Muscle of back (tissue), 13 donors: ENCODE measurements at places on chromosomes 1 and 21.

GRCh38 chr1:100769906-100770646 is 50.5 kb downstream of the VCAM1 start:
- peak; percentile 15 for DNase-seq

GRCh38 chr1:34618381-34618780 is 136.5 kb upstream of the GJB5 start:
- no peak for DNase-seq

DNA sequence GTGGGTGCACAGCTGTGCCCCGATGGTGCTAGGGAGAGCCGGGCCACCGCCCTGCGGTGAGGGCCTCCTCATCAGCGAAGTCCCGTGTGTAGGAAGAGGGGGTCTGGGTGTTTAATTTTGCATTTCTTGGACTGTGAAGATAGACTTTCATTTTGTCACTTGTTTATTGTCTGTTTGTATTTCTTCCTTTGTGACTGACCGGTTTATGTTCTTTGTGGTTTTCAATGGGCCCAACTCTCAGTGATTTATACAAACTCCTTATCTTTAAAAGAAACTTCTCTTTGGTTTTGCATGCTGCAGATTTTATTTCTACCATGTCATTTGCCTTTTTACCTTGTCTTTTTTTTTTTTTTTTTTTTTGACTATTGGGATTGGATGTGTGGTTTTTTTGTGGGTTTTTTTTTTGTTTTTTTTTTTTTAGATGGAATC is 65.1 kb downstream of the COL18A1 start:
- DNase-seq: no peak

DNA sequence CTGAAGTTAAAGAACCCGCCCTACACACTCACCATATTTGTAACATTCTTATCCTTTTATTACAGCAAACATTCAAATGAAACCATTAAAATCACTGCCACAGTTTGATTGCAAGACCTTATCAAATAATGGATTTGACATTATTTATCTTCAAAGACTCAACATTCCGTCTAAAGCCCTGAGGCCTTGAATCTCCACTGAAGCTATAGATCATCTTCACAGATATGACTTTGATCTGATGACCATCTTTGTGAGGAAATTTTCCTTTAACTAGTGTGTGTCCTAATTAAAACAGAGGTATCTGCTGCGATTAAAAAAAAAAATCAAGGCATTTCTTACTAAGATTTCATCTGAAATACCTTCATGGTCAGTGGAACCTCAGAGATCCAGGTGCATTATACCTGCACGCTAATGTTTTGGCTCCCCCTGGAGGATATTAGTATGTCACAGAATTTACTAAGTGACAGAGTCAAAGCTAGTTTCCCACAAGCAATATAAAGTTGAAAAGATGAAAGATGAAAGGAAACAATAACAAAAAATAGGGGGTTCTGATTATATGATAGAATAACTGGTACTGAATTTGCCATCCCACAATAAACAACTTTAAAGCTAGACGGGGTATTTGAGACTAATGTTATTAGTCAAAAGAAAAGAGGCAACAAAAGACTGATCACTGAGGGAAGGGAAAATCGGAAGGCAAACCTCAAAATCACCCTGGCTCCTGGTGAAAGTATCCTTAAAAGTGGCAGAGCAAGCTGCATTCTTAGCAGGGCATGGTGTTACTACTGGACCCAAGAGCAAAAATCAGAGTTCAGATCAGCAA is 923.4 kb downstream of the NCAM2 start:
- no peak for DNase-seq

DNA sequence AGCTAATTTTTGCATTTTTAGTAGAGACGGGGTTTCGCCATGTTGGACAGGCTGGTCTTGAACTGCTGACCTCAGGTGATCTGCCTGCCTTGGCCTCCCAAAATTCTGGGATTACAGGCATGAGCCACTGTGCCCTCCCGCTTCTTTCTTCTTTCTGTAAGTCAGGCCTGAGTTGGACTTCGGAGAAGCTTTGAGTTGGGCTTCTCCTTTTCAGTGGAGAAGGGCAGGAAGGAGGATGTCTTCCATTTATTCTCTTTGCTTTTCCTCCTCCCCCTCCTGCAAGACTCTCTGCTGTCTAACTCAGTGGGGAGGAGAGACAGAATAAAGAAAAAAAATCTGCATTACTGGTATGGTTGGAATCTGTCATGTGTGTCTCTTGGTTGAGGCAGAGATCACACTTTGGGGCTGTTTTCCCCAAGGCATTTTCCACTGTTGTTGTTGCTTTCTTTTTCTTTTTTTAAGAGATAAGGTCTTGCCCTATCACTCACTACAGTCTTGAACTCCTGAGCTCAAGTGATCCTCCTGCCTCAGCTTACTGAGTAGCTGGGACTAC is 13.2 kb upstream of the DEGS1 start:
- DNase-seq: no peak

- DNase-seq: peak; percentile 60
Observed at GRCh38 chr1:212291505-212292134, 6.4 kb downstream of the PPP2R5A start.

DNA sequence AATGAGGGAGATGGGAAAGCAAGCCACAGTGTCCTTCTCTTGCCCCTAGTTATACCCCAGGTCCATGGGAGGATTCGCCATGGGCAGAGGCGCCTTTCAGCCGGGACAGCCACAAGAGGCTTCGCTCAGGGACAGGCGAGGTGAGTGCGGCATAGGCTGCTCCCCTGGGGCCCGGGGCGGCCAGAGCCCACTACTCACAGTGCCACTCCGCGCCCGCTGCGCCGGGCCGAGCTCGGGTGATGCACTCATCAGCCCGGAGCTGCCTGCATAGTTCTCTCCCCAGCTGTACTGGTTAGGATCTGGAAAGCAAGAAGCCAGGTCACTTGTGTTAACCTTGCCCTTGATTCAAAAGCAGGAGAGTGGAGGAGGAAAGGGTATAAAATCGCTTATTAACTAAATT is 8.4 kb downstream of the PANK4 start:
- DNase-seq: no peak

DNA sequence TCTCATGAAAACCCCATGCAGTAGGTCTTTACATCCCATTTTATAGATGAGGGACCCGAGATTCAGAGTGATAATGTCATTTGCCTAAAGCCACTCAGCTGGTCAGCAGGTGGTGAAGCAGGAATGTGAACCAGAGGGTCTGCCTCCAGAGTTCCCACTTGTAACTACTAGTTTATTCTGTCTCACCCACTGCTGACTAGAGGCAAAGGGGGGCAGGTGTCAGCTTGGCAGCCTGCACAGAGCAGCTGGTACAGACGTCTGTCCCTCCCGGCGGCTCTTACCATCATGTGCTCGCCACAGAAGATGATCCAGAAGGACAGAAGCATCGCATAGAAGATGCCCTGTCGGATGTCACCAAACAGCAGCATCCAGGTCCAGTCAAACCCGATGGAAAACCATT is 82.4 kb downstream of the WLS start:
- DNase-seq: peak; percentile 22

DNA sequence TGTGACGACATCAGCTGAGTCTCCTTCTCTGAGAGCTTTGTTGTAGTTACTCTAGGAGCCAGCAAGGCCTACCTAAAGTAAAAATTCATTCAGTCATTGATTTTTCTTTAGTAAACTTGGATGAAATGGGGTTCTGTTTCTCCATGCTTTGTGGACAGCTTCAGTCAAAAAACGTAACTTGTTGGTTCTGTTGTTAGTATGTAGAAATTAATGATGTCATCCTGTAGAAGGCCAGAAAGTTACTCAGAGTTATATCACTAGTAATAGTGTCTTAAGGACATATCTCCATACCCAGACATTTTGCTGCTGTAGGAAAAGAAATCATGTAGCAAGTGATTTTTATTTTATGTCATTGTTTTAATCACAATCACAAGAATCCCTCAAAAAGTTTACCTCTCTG is 43.0 kb downstream of the KDM1A start:
- no peak for DNase-seq

DNA sequence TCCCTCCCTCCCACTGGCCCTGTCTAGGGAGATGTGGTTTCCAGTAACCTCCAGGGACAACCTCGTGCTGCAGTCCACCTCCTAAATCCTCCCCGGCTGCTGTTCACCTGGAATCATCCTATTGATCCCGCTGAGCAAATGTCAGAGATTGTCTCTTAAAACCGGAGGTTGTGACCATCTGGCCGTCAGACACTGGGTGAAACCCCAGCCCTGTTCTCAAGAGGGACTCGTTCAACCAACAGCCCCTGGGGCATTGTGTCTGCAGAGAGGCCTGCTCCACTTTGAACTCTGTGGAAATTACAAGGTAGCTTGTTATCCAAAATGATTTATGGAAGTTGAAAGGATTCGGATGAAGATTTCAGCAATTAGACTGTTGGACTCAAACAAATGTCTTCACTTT is 498.0 kb downstream of the MATN1 start:
- DNase-seq: no peak

GRCh38 chr1:189022015-189022414 is 1455.6 kb downstream of the BRINP3 start:
- DNase-seq: no peak

DNA sequence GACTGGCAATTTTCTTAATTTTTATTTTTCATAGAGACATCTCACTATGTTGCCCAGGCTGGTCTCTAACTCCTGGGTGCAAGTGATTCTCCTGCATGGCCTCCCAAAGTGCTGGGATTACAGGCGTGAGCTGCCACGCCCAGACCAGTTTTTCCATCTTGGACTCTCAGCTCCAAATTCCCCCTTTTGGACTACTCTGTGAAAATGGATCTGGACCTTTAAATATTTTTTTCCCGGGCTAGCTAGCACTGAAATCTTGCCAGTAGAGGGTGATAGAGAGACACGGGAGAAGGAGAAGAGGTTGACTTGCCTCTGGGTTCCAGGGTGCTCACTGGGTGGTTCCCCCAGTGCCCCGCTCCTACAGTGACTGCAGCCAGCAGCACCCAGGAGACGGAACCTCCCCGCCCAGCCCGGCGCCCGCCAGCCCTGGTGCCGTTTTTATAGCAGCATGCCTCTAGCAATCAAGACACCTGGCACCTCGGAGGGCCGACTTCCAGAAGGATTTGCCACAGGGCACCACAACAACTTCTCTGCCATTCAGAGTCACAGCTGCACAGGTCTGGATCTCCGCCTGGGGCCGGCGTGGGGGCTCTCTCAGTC is 34.7 kb upstream of the SCCPDH start:
- DNase-seq: peak; percentile 64

GRCh38 chr1:97849345-97850340 is 71.2 kb downstream of the DPYD start:
- no peak for DNase-seq

GRCh38 chr1:87840767-87841166 is 512.1 kb downstream of the LMO4 start:
- DNase-seq: no peak

- no peak for DNase-seq
Observed at GRCh38 chr1:20670936-20671335, 9.8 kb upstream of the DDOST start.

- DNase-seq: no peak
Observed at GRCh38 chr1:7220007-7220406, 434.8 kb downstream of the CAMTA1 start.

GRCh38 chr1:19799230-19800075 is at the start of gene TMCO4:
Gene TMCO4, minus strand, starts transcription at chr1:19799916. Its CDS starts 19,158 bp downstream, at chr1:19780758.
- DNase-seq: peak; percentile 68

GRCh38 chr21:36839123-36839522 is 127.3 kb downstream of the HLCS start:
- DNase-seq: no peak

DNA sequence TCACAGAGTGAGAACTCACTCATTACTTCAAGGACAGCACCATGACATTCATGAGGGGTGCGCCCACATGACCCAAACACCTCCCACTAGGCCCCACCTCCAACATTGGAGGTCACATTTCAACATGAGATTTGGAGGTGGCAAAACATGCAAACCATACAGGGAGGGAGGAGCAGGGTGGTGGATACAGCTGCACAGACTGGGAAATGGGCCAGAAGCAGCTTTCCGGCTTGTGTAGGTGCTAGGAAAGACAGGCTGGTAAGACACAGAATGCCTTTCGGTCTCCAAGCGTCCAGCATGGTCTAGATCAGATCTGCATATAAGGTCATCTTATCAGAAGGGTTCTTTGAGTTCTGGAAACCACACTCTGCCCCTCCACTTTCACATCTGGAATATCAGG is 35.1 kb upstream of the TINAGL1 start:
- no peak for DNase-seq

GRCh38 chr21:17501107-17502006 is 11.5 kb upstream of the CXADR start:
- no peak for DNase-seq

DNA sequence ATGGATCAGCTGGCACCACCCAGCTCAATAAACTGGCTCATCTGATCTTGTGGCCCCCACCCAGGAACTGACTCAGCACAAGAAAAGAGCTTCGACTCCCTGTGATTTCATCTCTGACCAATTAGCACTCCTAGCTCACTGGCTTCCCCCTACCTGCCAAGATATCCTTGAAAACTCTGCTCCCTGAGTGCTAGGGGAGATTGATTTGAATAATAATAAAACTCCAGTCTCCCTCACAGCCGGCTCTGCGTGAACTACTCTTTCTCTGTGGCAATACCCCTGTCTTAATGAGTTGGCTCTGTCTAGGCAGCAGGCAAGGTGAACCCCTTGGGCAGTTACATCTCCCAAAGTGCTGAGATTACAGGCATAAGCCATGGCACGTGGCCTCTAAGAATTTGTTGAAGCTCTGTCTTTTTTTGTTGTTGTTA is 11.8 kb upstream of the RHBDL2 start:
- DNase-seq: no peak

GRCh38 chr1:207021139-207021861 is 11.3 kb downstream of the C1orf116 start:
- DNase-seq: no peak

DNA sequence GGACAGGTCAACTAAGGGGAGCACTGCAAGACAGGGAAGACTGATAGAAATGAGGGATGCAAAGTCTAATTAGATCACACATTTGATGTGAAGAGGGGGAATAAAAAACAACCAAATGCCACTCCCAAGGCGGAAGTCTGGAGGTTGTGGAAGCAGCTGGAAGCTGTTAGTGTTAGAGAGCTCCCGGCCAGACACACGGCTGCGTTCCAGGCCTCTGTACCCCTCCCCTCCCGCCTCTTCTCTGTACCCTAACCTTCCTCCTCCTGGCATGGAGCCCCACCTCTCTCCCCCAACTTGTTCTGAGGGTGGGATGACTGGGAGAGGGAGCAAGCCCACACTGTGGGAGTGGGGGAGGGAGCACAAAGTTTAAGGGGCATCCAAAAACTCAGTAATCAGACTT is 67.0 kb downstream of the PLEKHA6 start:
- peak; percentile 49 for DNase-seq

GRCh38 chr1:923131-923990 is at the start of gene SAMD11:
Gene SAMD11, plus strand, starts transcription at chr1:923923. Its CDS starts 509 bp downstream, at chr1:924432.
- peak; percentile 88 for DNase-seq
